ENCODE measurements at places on chromosomes 16 and 17. TPM values are rescaled to one million over a fixed set of nuclear protein-coding genes. Genes with fewer than 3 reads are reported as not detected.

Gene IL4R
- total RNA-seq = 80.0 TPM

- DNase-seq = no peak
Measured at GRCh38 chr16:90070440-90070839, 6.7 kb downstream of the PRDM7 start.

GRCh38 chr17:82217530-82218204, 5.0 kb upstream of the CCDC57 start:
- no peak for DNase-seq

Gene DRC3
- 0.79 TPM for total RNA-seq

- no peak for DNase-seq
Measured at GRCh38 chr16:733382-734207, 6.7 kb downstream of the HAGHL start.

Gene TVP23A
- 0.19 TPM for total RNA-seq

Gene MPP3
- total RNA-seq = 3.1 TPM

DNA sequence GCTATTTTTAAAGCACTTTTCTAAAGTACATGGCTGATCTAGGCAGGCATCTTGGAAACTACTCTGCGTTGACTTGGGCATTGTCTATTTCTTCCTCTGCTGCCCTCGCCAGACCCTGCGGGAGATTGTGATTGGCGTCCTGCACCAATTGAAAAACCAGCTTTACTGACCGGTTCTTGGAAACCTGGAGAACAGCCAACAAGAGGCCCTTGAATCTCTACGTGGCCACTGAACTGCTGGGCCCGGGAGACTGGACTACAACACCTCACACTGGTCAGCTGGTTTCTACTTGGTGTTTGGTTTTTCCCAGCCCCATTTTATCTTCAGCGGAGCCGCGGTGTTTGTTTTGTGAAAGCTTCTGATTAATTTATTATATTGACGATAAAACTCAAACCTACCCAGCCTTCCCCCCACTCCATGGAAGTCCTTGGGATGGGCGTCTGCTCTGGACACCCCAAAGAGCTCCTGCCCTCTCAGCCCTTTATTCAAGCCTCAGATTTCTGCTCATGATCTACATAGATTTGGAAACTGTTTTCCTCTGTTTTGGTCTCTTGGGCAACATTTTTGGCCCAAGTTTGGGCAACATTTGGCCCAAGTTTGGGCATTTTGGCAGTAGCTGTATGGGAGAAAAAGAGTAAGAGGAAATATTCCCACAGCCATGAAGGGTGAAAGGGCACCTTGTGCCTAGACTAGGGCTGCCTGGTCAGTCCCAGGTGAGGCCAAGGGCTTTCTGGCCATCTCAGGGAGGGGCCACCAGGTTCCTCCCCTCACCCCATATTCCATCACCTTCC, 4.7 kb downstream of the MLX start:
- DNase-seq = no peak

DNA sequence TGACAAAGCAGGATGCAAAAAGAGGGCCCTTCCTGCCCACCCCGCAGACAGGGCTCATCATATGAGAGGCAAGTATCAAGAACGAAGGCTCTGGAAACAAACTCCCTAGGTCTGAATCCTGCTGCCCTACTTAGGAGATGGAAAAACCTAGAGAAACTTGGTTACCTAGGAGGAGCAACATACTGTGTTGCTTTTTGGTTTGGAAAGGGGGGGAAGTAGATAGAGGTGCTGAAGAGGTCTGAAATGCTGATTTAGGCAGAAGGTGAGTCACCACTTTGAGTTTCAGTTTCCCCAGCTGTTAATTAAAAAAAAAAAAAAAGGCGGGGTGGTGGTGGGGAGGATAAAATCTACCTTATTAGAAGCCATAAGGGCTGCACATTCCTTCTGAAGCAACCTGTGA, 1.5 kb downstream of the N4BP1 start:
- DNase-seq = no peak

- DNase-seq = no peak
Measured at GRCh38 chr17:57622306-57622682, 122.8 kb downstream of the CCDC182 start.

Gene CCL16
- total RNA-seq = not detected

DNA sequence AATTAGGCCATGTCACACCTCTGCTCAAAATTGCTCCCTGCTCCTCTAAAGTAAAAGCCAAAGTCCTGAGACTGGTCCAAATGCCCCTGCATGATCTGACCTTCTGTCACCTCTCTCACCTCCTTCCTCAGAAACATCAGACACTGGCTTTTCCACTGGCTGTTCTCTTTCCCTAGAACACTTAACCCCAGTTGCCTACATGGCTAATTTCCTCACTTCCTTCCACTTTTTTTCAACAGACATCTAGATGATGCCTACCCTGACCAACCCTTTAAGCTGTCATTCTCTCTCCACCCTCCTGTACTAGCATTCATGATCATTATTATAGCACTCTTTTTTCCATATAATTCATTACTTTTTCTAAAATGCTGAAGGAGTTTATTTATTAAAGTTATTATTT, 31.0 kb downstream of the CCT6B start:
- DNase-seq = no peak

- no peak for DNase-seq
Measured at GRCh38 chr16:4182581-4183236, 59.2 kb downstream of the SRL start.

Gene KRTAP1-5
- not detected for total RNA-seq

DNA sequence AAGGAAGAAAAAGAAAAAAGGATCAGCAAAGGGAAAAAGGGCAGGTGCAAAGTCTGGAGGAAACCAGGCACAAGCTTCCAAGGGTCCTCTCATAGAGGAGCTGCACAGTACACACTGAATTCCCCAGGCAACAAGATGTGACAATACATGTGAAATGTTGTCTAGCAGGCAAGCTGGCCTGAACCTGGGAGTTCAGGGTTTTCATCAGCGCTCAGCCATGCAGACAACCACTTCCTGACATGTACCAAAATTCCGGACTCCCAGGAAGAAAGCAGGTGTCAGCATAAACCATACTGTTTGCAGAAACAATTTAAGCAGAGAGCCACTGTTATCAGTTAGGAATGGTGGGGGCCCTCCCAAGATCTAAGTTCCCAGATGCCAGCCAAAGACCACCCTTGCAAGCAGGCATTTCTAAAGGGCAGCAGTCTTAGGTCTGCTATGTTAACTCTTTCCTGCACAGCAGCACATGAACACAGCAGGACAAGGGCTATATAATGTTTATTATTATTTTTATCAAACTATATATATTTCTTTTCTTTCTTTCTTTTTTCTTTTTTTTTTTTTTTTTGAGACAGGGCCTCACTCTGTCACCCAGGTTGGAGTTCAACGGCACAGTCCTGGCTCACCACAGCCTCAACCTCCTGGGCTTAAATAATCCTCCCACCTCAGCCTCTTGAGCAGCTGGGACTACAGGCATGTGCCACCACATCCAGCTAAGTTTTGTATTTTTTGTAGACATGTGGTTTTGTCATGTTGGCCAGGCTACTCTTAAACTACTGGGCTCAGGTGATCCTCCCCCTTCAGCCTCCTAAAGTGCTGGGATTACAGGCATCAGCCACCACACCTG, 10.1 kb downstream of the TK2 start:
- no peak for DNase-seq

DNA sequence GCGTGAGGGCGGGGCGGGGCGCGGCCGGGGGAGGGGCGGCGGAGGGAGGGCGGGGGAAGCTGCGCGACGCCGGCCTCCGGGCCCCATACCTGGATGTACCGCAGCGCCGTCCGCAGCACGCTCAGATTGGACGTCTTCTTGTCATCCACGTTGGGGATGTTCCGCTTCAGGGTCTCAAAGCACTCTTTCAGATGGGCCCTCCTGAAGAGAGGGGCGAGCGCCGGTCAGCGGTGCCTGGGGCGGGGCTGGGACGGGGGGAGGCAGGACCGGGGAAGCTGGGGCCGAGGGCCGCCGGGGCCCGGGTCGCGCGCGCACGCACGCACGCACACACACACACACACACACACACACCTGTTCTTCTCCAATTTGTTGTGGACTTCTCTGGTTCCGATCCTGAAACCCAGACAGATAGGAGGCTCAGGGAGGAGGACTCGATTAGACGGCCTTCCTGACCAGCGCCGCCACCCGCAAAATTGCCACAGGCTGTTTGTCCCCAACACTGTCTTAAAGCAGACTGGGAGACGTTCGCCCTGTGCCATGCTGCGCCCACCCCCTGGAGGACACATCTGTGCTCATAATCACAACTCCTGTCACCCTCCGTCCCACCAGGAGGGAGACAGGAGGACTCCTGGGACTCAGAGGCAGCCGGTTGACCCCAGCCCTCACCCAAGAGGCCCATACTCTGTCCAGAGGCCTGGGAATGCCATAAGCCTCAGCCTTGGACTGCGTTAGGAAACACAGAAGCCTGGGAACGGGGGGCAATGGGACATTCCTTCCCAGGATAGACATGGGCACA, 6.7 kb downstream of the MNT start:
- DNase-seq = peak; percentile 45

DNA sequence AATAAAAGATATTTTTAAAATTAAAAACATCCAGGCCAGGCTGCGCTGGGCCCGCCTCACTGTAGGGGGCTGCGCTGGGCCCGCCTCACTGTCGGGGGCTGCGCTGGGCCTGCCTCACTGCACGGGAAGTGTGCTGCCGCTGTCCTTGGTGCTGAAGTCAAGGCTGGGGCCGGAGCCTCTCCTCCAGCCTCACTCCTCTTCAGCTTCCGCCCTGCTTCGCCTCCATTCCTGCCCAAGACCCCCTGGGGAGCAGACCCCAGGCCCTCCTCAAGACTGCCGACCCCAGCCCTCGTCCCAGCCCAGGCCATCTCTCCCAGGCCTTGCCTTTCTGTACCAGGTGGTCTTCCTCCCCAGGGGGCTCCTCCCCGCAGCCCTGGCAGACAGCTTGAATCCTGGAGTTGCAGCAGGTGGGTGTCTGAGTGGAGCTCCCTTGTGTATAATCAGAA, 26.2 kb downstream of the ENDOV start:
- DNase-seq = no peak

DNA sequence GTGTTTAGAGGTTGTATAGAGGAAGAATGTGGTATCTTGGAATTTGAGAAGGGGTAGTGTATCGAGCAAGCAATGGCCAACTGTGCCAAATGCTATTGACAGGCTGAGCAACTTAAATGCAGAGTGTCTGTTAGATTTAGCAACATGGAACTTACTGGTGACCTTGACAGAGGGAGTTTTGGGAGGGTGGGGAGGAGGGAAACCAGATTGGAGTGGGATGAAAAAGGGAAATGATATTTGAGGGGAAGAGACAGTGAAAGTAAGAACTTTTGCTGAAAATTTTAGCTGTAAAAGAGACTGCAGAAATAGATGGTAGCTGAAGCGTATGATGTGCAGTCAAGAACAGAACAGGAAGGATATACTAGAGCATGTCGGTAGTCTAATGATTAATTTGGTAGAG, 1.1 kb downstream of the LRRC36 start:
- DNase-seq = no peak

Gene CNTNAP4
- total RNA-seq = not detected

GRCh38 chr16:67108931-67109406, 772 bp upstream of the PHAF1 start:
- no peak for DNase-seq

DNA sequence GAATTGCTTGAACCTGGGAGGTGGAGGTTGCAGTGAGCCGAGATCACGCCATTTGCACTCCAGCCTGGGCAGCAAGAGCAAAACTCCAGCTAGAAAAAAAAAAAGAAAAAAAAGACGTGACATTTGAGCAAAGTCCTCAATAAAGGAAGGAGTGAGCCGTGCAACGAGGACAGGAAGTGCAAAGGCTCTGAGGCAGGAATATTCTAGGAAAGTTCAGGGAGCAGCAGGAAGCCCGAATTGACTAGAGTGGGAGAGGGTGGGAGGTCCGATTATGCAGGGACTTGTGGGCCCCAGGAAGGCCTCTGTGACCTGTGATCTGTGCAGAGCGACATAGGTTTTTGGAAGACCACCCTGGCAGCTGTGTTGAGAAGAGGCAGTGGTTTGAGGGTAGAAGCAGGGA, 8.6 kb upstream of the LASP1NB start:
- DNase-seq = no peak

GRCh38 chr16:70800781-70801480, at the start of gene VAC14:
Gene VAC14, minus strand, starts transcription at chr16:70801158. Its CDS starts 258 bp downstream, at chr16:70800900.
- DNase-seq = peak; percentile 98

Gene MT1F
- total RNA-seq = 35.5 TPM

GRCh38 chr17:13688716-13689115, 87.0 kb upstream of the HS3ST3A1 start:
- no peak for DNase-seq

- no peak for DNase-seq
Measured at GRCh38 chr17:79011451-79012147, 2.0 kb upstream of the CANT1 start.

Gene CD79B
- total RNA-seq = 1.5 TPM

DNA sequence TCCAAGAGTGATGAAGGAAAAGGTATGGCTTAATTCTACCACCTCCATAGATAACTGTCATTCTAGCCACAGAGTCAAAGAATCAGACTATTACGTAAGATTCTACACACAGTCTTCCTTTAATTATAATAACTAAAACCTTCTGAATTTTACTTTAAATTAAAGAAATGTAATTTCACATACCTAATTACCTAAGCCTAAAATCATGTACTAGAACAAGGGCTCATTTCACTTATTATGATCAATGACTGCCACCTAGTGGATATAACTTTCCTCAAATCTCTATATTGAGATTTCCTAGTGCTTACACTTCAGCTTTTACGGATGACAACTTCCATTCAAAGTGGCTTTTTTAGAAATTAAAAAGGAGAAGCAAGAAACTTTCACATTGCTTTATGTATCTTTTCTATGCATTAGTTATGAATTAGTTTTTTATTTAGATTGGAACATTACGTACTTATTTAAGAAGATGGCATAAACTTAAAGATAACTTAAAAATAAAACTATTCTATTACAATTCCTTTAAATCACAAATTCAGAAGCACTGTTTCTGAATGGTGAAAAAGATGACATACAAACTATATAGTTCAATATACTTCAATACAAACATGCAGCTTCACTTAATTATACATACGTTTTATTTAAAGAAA, 18.2 kb upstream of the ABCA10 start:
- DNase-seq = no peak

DNA sequence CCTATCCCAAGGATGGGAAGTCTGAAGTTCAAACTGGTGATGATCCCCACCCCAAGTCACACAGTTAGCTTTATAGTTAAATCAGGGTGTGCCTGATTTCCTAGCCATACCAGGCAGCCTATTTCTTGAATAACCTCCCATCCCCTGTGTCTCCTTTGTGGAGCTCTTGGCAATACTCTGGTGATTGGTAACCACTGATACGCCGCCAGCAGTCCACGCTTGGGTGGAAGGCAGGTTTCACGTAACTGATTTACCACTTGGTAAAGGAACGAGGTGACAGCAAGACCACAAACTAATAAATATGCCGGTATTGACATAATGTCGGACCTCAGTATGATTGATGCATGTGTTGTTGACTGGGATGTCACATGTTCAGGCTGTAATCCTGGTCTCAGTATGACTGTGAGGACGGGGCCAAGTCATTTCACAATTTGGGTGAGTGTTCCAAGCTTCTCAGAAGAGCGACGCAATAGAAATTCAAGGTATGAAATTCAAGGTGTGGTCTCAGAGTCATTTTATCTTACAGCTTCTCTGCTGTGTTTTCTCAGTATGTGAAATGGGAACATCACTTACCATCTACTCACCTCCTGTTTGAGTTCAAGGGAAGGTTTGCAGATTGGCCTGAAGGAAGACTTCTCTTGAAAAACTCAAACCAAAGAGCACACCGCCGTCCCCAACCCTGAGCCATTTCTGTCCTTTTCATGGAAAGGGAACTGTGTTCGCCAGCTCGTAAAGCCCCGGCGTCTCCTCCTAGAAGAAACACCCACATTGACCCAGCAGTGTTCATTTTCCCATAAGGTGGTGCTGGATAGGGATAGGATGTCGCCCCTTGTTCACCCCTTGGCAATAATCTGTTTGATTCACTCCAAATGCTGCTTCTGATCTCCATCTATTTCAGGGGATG, 678.9 kb downstream of the WWOX start:
- no peak for DNase-seq

Gene TMEM235
- total RNA-seq = not detected

Gene MAP2K3
- 67.1 TPM for total RNA-seq

Measured in colonic mucosa (tissue), 4 donors.